Uterus (tissue), 4 donors: ENCODE measurements at places on chromosomes 13 and 19. TPM values are rescaled to one million over a fixed set of nuclear protein-coding genes. Genes with fewer than 3 reads are reported as not detected.

Gene GGACT
- 0.29 TPM for total RNA-seq

Gene KLHL1
- total RNA-seq = not detected

Gene NCR1
- not detected for total RNA-seq

Gene WDR62
- total RNA-seq = not detected

Gene ZNF571
- total RNA-seq = 15.5 TPM

Gene POSTN
- 74.0 TPM for total RNA-seq

Gene TEAD2
- 21.8 TPM for total RNA-seq

DNA sequence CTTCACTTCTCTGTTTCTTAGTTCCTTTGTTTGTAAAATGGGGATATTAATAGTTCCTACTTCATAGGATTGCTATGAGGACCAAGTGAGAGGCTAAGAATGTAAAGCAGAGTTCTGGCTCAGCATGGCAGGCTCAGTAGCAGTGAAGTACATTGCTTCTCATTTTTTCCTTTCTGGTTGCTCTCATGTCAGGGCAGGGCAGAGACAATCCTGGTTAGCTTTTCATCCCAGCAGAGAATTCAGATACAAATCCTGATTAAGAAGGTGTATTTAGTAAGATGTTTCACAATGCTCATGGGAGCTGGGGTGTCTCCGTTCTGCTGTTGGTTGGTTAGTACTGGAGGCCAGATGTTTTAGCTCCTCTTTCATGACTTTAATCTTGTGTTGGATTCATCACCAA is 42.9 kb downstream of the WASF3 start:
- peak; percentile 46 for DNase-seq

- DNase-seq = no peak
Measured at GRCh38 chr13:105035092-105035491, 1500.4 kb downstream of the EFNB2 start.

- no peak for DNase-seq
Measured at GRCh38 chr13:25827831-25828465, 223.9 kb downstream of the SHISA2 start.

GRCh38 chr19:2449019-2449418 is 7.7 kb downstream of the LMNB2 start:
- DNase-seq = no peak

DNA sequence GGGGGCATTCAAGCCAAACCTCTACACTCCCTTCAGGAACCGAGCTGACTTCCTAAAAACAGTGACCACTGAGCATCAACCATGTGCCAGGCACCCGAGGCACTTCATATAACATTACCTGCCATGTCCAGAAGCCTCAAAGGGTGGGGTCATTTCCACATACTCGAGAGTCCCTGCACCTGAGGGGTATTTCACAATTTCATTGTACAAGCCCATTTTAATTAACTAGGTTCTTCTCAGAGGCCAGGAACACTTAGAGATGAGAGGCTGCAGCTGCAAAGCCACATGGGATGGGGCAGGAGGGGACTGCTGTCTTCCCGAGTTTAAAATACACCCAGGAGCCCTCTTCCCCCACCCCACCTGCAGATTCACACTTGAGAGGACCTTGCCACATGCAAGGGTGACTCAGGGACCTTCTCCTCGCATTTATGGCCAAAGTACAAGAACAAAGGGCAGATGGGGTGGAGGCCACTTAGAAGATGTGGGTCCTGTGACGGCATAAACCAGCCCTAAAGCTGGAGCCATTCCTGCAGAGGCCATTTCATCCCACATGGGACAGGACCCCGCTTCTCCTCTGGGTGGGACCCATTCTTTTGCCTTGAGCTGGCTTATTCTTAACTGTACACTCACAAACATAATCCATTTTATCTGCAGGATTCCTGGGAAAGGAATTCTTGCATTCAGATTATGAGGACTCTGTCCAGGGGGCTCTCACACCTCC is 43.9 kb downstream of the RAB20 start:
- DNase-seq = no peak

DNA sequence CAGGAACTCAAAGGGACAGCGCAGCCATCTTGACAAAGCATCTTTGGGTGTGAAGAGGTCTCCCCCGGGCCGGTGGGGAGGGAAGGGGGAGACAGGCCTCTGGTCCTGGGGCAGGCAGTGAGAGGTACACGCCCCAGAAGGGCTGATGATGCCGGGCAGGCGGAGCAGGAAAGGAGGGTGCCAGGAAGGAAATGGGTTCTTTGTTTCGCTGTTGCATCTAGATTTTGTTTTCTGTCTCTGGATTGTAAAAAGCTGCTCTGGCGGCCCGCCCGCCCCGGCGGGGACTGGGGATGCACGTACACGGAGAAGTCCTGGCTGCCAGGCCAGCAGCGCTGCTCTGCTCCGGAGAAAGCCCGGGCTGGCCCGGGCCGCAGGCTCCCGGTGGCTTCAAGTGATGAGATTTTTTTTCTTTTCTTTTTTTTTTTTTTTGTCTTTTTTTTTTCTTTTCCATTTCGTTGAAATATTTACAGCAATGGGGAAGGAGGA is 13.2 kb upstream of the ASF1B start:
- peak; percentile 84 for DNase-seq

DNA sequence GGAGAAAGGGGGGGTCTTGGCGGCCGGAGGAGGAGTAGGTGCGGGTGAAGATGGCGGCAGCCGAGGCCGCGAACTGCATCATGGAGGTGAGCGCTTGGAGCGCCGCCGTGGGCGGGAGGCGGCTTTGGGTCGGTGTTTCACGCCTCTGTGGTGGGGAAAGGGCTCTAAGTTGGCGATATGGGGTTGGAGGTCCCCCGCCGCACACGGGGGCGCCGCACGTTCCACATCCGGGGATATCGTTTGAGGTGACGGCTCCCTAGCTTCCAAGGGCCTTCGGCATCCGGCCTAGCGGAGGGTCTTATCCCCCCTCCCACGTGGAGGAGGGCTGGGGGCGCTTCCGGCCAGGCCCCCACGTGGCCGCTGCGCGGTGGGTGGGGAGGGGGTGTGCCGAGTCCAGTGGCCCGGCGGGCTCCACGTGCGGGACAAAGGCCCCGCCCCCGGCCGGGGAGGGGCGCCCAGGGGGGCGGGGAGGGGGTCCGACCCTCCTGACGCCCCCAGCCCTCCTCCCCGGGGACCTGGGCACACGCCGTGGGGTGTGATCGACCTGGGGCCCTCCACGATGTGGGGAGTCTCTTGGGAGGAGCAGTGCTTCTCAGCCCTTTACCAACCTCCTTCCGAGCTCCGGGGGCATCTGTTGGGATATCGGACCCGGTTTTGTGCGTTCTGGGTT is at the start of gene PRMT1:
TSS of gene PRMT1 (plus strand) at position 41 of the 670 bp plus-strand sequence. CDS start at position 51, 10 bp downstream.
- no peak for DNase-seq

GRCh38 chr13:40126306-40127085 is 471.0 kb downstream of the COG6 start:
- DNase-seq = no peak

- no peak for DNase-seq
Measured at GRCh38 chr13:102286326-102286725, 115.5 kb downstream of the FGF14 start.

GRCh38 chr19:55209693-55210472 is 582 bp upstream of the PTPRH start:
- DNase-seq = peak; percentile 28

GRCh38 chr19:11164879-11165406 is 9.4 kb upstream of the SPC24 start:
- DNase-seq = peak; percentile 92

GRCh38 chr13:26378116-26378515 is 124.2 kb downstream of the CDK8 start:
- no peak for DNase-seq

- DNase-seq = no peak
Measured at GRCh38 chr13:100434010-100434763, 154.4 kb downstream of the GGACT start.

GRCh38 chr13:79011179-79011578 is 352.2 kb upstream of the OBI1 start:
- DNase-seq = no peak

DNA sequence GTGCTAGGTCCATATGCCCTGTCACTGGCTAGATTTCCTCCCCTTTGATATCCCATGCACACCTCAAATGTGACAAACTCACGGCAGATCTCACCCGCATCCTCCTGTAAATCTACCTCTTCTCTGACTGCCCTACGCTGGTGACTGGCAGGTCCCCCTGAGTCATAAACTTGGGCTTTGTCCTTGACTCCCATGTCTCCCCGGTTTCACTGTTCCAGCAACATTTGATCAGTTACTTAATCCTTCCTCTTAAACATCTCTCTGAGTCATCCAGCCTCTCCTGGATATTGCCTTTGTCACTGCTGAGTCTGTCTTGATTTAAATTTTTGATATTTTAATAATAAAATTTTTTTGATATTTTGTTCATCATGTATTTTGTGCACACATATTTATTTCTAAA is 26.5 kb downstream of the FAM216B start:
- DNase-seq = no peak

- DNase-seq = no peak
Measured at GRCh38 chr13:100667894-100668293, 6.7 kb downstream of the TMTC4 start.

DNA sequence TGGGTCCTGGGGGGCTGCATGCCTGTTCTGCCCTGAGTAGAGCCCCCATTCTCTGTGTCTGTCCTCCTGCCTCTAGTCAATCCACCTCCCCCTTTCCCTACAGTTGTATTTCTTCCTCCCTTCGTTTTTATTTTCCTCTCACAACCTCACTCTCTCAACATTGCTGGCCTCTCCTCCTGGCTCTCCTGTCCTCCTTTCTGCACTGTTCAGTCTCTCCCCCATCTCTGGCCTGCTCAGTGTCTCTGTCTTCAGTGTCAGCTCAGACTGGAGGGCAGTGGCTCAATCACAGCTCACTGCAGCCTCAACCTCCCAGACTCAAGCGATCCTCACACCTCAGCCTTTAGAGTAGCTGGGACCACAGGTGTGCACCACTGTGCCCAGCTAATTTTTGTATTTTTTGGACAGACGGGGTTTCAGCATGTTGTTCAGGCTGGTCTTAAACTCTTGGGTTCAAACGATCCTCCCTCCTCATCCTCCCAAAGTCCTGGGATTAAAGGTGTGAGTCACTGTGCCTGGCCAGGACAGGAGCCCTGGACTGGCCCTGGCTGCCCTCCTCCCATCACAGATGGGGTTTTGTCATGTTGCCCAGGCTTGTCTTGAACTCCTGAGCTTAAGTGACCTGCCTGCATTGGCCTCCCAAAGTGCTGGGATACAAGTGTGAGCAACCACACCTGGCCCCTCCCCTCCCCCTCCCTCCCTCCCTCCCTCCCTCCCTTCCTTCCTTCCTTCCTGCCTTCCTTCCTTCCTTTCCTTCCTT is 32.0 kb upstream of the IGFL1 start:
- no peak for DNase-seq

GRCh38 chr13:64546371-64546770 is 2683.8 kb downstream of the PCDH9 start:
- no peak for DNase-seq

DNA sequence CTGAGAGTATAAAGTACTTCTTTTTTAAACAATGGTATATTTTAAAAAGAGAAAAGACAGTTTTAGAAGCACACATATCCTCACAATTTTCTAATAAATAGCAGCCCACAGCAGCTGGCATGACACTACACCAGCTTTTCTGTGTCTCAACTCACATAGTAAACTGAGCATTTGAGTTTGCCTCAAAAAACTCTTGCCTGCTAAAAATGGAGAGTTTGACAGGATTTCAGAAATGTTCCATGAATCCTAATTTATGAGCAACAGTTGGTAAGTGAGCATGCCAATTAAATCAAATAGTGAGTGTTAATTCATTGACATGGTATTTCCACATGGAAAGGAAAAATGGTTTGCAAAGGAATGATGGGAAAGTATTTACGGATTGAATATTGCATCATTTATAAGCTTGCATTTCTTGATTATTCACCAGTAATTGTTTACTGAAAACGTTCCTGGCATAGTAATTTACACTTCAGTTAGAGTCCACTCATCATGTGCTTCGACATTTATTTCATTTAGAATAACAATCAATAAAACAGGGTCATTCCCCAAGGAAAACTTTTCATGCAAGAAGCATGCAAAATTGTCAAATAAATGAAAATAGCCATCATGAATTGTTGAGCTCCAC is 323.0 kb downstream of the EFNB2 start:
- DNase-seq = no peak

- DNase-seq = no peak
Measured at GRCh38 chr13:36515466-36515865, 83.2 kb downstream of the CCNA1 start.

- DNase-seq = peak; percentile 63
Measured at GRCh38 chr19:46221981-46222610, 7.4 kb upstream of the IGFL1 start.

- peak; percentile 69 for DNase-seq
Measured at GRCh38 chr19:32104153-32104849, 241.1 kb upstream of the ZNF507 start.

- DNase-seq = no peak
Measured at GRCh38 chr13:29436721-29437280, 158.7 kb downstream of the SLC7A1 start.

DNA sequence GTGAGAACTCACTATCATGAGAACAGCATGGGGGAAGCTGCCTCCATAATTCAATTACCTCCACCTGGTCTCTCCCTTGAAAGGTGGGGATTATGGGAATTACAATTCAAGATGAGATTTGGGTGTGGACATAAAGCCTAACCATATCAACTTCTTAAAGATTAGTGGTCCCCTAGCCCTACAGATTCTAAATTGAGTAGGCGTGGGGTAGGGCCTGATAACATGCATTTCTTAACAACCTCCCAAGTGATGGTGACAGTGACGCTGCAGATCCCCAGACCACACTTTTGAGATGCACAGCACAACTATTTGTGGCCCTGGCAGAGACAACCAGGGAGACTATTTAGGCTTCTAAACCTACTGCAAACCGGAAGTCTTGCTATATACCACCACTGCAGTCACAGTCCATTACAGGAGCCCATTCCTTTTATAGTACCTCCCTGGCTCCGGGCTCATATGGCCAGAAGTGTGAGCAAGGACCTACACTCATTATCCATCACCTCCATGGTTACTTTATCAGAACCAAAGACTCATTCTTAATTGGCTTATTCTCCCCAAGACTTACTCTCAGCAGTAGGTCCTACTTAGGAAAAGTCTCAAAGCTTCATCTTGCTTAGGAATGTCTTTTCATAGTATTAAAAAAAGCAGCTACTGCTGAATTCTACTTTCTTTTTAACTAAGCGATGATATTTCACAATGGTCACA is 2.1 kb upstream of the DPY19L3 start:
- DNase-seq = no peak

DNA sequence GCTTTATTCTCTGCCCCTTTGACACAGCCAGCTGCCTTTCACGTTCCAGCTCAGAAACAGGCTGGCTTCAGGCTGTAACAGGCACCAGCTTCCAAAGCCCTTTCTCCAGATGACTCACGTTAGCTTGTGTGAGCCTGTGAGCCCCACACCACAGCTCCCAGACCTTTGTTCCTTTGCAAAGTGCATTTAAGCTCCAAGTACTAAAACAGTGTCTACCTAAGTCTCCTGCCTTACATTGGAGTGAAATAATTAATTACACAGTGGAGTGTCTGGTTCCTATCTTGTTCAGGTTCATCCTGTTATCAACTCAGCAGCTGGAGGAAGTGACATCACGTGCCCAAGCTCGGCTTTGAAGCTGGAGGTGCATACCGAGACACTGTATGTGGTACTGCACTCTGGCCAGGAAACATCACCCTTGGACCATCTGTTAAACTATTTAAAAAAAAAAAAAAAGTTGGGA is 475.8 kb downstream of the FOXO1 start:
- DNase-seq = peak; percentile 71
